ENCODE measurements at places on chromosomes 3 and 15.

DNA sequence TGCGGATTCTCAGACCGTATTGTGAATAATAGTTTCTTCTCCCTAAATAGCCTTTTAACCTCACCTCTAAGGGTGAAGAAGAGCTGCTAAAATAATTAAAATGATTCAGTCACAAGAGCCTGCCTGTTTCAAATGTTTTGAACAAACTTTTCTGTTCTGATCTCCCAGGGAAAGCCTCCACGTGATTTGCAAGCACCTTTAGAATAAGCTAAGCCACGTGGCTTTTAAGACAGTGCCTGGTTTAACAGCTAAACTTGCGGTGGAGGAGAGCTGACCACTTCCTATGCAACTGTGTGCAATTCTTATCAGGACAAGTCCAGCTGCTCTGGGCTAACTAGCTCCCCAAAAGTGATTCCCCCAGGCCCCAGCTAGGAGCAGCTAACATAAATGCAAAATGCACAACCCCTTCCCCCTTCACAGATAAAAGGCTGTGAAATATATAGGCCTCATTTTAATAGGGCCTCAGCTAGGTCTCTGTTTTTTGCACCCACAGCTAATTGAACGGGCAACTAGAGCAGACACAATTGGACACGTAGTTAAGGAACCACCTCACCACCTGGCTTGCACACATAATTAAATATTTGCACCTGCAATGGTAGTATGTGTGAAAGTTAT is 401.2 kb upstream of the NR2F2 start:
- DNase-seq: no peak

DNA sequence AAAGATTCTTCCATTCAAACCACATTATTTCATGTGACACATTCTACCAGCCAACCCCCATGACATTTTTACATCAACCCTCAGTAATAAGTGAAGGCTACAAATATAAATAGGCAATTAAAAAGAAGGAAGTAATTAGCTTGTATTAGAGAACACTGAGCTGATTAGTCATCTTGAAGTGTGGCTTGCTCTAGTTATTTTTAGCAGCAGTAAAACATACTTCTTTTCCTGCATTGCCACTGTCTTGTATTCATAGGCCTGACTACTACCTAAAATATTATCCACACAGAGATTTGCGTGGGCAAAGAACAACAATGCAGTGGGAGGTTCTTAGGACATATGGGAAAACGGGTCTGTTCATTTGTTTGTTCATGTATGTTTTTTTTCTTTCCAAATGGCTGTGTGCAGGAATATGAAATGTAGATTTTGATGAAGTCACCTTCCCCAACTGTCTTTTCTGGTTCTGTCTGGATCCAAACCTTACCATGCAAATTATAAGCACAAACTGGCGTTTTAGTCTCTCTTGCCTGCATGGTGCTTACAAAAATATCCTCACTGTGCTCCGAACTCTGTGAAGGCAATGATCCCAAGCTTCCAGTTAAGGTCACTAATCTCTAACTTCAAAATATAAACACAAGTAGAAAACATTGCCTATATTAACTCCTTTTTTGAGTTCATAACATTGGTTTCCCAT is 31.5 kb upstream of the TM4SF4 start:
- no peak for DNase-seq

GRCh38 chr3:53240989-53241972 is 14.5 kb downstream of the TKT start:
- DNase-seq: no peak

DNA sequence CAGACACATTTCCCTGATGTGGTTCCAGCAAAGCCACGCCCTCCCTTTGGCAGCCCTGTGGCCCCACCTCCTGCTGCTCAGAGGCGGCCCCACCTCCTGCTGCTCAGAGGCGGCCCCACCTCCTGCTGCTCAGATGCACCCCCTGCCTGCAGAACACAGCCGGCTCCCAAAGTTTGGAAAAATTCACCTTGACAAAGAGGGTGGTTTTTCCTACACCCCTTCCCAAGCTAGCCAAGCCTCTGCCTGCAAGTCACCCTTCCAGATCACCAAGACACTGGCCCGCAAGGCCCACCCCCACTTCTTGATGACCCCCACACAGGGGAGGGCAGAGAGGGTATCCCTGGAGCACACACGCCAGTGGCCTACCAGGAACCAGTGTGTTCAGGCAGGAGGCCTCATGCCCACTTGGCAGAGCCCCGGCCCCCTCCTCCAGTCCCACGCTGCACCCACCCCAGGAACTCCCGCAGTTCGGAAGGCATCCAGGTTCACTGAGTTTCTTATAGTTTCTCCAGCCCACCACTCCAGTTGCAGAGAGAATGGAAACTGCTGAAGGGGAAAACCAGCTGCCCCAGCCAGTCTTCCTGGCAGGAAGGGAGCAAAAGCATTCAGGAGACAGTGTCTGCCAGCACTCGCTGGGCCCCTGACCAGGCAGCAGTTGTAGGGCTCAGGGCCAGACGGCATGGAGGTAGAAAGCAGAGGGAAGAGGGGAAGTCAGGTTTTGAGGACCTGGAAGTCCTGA is 2.3 kb upstream of the HAPLN3 start:
- no peak for DNase-seq

DNA sequence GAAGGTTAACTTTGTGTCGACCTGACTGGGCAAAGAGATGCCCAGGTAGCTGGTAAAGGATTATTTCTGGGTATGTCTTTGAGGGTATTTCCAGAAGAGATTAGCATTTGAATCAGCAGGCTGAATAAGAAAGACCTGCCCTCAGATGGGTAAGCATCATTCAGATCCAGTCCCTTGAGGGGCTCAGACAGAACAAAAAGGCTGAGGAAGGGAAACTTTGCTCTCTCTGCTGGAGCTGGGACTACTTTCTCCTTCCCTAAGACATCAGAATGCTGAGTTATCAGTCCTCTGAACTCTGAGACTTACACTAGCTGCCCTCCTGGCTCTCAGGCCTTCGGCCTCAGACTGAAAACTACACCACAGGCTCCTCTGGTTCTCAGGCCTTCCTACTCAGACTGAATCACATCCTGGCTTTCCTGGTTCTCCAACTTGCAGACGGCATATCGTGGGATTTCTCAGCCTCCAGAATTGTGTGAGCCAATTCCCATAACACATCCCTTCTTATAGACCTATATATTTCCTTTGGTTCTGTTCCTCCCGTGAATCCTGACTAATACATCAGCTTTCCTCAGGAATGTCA is 982.9 kb downstream of the TUSC7 start:
- DNase-seq: no peak

GRCh38 chr3:133362539-133362938 is 37.3 kb upstream of the BFSP2 start:
- DNase-seq: no peak

DNA sequence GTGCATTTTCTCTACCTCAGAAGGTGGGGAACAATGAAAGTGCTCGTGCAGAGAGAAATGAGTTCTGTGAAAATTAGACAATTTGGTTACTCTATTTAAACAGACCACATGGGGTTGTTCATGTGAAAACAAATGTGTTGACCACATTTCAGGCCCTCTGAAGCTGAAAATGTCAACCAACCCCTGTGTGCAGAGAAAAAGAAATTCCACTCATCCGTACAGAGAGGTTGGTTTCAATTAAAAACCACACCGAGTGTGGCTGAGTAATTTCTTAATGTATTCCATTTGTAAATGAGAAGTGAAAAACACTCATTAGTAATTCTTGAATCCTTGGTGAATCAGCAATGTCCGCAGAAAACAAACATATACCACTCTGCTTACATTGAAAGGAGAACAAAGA is 46.9 kb upstream of the SLC7A14 start:
- no peak for DNase-seq

DNA sequence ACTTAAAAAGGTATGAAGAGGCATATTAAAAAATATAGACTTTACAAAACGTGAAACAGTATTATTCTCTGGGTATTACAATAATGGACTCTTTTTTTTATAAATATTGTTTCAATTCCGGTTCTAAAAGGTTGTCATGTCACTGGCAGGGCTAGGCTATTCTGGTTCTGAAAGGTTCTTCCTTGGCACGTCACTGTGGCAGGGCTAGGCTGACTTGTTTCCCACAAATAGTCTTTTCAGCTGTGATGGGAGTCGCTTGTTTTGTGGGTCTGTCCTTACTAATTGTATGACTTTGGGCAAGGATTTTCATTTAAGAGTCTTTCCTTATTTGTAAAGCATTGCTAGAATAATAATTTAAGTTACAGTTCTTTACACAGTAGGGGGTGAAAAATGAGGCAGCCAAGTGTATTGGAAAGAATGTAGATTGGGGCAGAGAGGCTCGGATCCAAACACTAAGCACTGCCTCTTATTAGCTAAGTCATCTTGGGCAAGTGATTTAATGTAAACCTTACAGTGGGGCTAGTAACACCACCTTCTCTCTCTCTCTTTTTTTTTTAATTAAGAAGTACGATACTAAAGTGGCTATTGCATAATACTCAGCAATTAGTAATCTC is 12.4 kb upstream of the MELTF start:
- DNase-seq: no peak

DNA sequence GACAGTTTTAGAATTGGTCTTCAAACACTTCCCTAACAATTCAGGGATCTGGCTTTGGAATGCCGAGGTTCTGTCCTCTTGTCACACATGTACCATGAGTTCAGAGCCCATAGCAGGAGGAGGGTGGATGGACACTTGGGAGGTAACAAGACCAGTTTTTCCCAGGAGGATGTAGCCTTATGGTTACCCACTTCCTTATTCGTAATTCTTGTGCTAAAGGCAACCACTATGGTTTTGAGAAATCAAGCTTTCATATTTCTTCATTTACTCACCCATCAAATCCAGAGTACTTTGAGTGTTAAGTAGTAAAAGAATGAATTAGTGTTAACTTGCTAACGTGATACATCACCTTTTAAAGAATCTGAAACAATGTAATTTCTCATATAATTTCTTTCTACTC is 479.6 kb upstream of the ALCAM start:
- no peak for DNase-seq

DNA sequence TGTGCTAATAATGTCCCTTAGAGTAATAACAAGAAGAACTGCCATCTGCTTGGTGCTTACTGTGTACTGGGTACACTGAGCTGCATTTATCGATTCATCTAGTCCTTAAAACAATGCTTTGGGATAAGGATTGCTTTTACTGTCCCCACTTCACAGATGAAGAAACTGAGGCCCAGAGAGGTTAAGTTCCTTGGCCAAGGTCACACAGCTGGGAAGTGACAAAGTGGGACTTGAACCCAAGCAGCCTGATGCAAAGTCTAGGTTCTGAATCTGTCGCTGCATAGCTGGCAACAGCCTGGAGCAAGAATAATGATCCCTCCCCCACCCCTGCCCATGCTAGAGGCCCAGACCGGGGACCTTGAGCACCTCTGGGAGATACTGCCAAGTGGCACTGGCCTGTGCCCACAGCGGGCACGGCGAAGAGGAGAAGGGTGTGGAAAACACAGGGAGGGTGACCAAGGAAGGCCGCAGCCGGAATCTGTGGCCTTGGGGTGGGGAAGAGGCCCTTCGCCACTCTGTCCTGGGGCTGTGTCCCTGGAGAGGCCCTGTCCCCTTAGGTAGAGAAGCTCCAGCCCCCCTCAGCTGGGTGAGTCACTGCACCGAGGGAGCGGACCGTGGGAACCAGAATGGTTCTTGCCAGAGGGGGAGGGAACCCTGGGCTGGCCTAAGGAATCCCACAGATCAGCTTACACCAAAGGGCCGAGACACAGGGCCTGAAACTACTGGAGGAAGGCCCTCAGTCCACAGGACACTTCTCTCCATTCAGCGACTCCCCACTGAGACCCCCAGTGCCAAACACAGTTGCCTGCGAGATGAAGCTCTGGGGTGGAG is 3.5 kb downstream of the PLXND1 start:
- DNase-seq: no peak

GRCh38 chr3:127039719-127040118 is 56.8 kb downstream of the PLXNA1 start:
- no peak for DNase-seq

GRCh38 chr3:37243820-37244748 is 69.7 kb upstream of the LRRFIP2 start:
- peak; percentile 36 for DNase-seq

DNA sequence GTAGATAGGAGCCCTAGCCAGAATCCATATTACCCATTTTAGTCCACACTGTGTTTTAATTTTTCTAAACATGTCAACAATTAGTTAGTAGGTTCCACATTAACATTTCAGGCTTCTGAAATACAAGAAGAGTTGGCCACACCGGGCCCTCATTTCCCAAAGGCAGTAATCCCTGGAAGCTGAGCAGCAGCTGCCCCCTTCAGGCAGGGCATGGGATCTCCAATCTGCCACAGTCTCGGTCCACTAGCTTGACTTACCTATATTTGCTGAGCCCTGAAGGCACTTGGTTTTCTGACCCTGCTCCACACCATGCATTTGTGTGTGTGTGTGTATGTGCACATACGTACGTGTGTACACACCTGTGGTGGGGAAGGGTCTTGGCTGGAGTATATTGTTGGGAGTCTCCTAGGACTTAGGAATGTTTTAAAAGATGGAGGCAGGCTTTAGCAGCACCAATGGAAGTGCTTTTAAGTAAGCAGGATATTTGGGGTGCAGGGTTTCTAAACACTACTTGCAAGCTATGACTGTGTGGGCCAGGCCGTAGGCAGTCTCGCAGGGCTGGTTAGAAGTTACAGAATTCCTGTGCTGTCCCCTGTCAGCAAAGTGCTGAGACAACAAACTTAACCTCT is 71.2 kb upstream of the SOX14 start:
- DNase-seq: no peak

DNA sequence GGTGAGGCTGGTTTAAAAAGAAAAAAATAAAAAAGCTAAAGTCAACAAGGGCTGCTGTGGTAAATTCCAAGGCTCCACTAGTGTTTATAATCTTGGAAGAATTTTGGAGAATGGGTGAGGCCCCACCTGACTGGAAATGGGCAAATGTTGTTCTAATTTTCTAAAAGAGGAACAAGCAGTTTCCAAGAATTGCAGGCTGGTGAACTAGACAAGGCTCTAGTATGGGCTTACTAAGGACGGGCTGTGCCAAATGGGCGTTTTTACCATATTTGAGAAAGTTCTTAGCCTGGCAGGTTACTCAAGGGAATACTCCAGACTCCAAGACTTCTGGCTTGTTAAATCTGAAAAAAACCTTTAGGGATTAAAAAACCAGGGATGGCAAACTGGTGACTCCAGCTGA is 67.0 kb upstream of the ABHD2 start:
- DNase-seq: no peak

DNA sequence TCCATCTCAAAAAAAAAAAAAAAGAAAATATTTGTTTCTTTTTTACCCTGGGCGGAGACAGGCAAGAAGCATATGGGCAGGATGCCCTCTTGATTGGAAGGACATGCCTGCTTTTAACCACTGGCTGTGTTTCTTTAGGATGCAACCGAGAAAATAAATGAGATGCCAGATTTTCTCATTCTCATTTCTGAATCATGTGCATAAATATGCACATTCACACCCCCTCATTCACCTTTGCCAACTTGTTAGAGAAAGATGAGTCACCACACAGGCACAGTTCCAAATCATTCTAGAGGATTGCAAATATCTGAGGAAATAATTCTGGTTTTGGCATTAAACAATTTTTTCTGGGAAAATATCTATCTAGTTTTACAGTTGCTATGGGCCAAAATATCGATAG is 3.3 kb downstream of the LIPH start:
- DNase-seq: no peak

DNA sequence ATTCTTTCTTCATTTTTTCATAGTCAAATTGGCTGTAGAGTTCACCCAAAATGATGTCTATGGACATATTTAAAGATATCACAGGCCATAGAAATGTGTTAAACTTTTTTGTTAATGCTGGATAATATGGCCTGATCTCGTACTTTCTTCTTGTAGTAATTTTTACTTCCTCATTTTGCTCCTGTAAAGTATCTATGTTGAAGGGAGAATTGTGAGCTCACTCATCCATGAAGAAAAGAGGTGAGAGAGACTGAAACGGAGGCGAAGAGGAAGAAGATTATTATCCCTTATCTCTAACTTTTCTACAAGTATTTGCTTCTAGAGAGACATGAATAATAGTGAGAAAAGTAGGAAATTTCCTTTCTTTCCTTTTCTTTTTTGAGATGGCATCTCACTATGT is 613.8 kb upstream of the TBL1XR1 start:
- no peak for DNase-seq

Data from activated gamma-delta T cell (primary cell).